ENCODE measurements at places on chromosomes 5 and 9. TPM values are rescaled to one million over a fixed set of nuclear protein-coding genes. Genes with fewer than 3 reads are reported as not detected.

The SLC4A9 gene
- total RNA-seq: not detected

DNA sequence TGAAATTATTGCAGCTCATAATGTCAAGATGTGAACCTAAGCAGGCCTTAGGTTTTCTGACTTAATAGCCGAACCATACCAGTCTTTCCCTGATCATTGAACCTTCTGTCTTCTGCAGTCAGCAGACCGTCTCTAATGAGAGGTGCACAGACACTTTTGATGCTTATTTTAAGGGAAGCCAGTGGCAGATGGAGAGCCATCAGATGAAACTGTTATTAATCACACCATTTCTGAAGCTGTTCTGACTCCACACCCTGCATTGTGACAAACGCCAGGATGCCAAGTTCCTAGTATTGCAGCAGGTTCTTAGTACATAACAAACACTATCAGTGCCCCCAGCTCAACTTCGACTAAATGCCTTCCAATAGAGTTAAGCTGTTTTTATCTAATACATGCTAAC, 43.0 kb downstream of the PIK3R1 start:
- no peaks in the 10 kb centered on the region for H3K4me1 ChIP-seq
- H3K27me3 ChIP-seq: no peaks in the 10 kb centered on the region
- DNase-seq: no peak
- H3K4me3 ChIP-seq: no peak overlapping the region
- no peaks in the 10 kb centered on the region for H3K36me3 ChIP-seq
- H3K27ac ChIP-seq: no peak overlapping the region

DNA sequence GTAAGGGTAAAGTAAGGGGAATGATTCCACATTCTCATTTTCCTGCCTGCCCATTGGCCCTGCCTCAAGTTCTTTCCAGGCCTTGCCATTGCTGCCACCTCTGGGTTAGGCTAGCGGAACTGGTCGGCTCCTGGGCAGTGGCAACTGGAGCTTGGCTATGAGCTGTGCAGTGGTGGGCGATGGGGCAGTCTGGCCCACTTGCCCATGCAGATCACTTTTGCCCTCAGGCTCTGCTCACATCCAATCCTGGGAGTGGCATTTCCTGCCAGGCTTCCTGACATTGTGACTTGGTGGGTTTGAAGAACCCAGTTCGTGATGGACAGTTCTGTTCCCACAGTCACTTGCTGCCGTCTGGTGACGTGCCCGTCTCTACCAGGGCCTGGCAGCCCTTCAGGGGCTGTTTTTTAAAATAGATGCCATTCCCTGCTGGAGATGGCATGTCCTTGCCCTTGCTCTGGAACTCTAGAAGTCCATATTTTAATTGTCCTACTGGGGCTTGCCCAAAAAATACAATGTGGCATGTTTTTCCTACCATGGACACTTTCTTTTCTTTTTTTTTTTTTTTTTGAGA, 86.1 kb downstream of the FGF18 start:
- DNase-seq: no peak
- no peak overlapping the region for H3K4me3 ChIP-seq
- no peak overlapping the region for H3K27ac ChIP-seq
- H3K36me3 ChIP-seq: no peaks in the 10 kb centered on the region
- H3K27me3 ChIP-seq: no peaks in the 10 kb centered on the region
- H3K4me1 ChIP-seq: no peaks in the 10 kb centered on the region

GRCh38 chr5:8829323-8830029, 716.4 kb downstream of the SEMA5A start:
- no peak overlapping the region for H3K4me3 ChIP-seq
- H3K27ac ChIP-seq: no peak overlapping the region
- H3K4me1 ChIP-seq: peaks cover 4% of the 10 kb centered on the region
- DNase-seq: no peak
- no peaks in the 10 kb centered on the region for H3K36me3 ChIP-seq
- H3K27me3 ChIP-seq: no peaks in the 10 kb centered on the region

The SLC46A2 gene
- not detected for total RNA-seq

DNA sequence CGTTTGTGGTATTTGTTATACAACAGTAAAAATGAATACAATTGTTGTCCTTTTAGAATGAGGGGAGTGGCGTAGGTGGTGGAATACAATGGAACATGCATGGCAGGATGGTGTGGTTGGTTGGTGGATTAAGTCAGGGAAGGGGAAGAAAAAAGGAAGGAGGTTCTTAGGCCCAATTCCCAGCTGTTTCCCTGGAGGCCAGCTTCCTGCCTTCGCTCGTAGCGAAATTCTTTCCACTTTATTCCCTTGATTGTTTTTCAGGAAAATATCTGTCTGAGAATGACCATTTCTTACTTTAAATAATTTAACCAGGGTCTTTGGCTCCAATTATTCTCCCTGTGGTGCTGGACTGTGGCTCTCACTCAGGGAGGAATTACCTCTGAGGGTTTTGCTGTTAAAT, 24.1 kb upstream of the DMAC1 start:
- H3K27me3 ChIP-seq: peaks cover 2% of the 10 kb centered on the region
- H3K27ac ChIP-seq: no peak overlapping the region
- no peaks in the 10 kb centered on the region for H3K36me3 ChIP-seq
- H3K4me1 ChIP-seq: no peaks in the 10 kb centered on the region
- no peak overlapping the region for H3K4me3 ChIP-seq

The EGFLAM gene
- 14.1 TPM for total RNA-seq

GRCh38 chr5:81817086-81817485, 66.2 kb upstream of the SSBP2 start:
- no peaks in the 10 kb centered on the region for H3K27me3 ChIP-seq
- H3K36me3 ChIP-seq: no peaks in the 10 kb centered on the region
- no peak overlapping the region for H3K27ac ChIP-seq
- peaks cover 5% of the 10 kb centered on the region for H3K4me1 ChIP-seq

GRCh38 chr5:75716715-75717081, 539 bp downstream of the POC5 start:
- H3K4me3 ChIP-seq: peak overlapping the region; percentile 63
- no peaks in the 10 kb centered on the region for H3K36me3 ChIP-seq
- peaks cover 2% of the 10 kb centered on the region for H3K4me1 ChIP-seq
- H3K27ac ChIP-seq: peak overlapping the region; percentile 73
- no peaks in the 10 kb centered on the region for H3K27me3 ChIP-seq

GRCh38 chr9:87594194-87594593, 96.5 kb downstream of the DAPK1 start:
- no peaks in the 10 kb centered on the region for H3K4me1 ChIP-seq
- no peak overlapping the region for H3K4me3 ChIP-seq
- DNase-seq: no peak
- no peaks in the 10 kb centered on the region for H3K27me3 ChIP-seq
- H3K27ac ChIP-seq: no peak overlapping the region

- H3K27me3 ChIP-seq: no peaks in the 10 kb centered on the region
- no peak overlapping the region for H3K27ac ChIP-seq
- H3K36me3 ChIP-seq: no peaks in the 10 kb centered on the region
- no peak overlapping the region for H3K4me3 ChIP-seq
Observed at GRCh38 chr5:52794519-52794918, 6.8 kb downstream of the ITGA1 start.

The SH3PXD2B gene
- 38.0 TPM for total RNA-seq

GRCh38 chr5:141800617-141801016, 77.6 kb downstream of the PCDH1 start:
- H3K4me1 ChIP-seq: no peaks in the 10 kb centered on the region
- H3K36me3 ChIP-seq: no peaks in the 10 kb centered on the region
- no peak overlapping the region for H3K4me3 ChIP-seq
- no peak for DNase-seq
- no peak overlapping the region for H3K27ac ChIP-seq
- H3K27me3 ChIP-seq: no peaks in the 10 kb centered on the region

DNA sequence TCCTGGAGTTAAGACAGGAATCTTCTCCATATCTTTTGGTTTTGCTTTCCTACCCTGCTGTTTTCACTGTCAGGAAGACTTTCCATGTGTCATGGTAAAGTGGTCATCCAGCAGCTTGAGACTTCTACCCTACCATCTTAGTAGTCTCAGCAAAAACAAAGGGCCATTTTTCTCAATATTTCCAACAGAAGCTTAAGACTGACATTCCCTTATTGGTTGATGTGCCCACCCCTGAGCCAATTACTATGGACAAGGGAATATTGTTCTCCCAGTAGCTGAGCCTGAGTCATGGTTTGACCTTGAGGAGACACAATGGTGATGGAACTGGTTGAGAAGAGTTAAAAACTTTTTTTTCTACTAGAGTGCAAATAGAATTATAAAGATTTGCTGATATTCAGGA, 105.6 kb downstream of the CSNK1G3 start:
- no peak overlapping the region for H3K27ac ChIP-seq
- no peaks in the 10 kb centered on the region for H3K36me3 ChIP-seq
- DNase-seq: no peak
- no peaks in the 10 kb centered on the region for H3K4me1 ChIP-seq
- no peak overlapping the region for H3K4me3 ChIP-seq

DNA sequence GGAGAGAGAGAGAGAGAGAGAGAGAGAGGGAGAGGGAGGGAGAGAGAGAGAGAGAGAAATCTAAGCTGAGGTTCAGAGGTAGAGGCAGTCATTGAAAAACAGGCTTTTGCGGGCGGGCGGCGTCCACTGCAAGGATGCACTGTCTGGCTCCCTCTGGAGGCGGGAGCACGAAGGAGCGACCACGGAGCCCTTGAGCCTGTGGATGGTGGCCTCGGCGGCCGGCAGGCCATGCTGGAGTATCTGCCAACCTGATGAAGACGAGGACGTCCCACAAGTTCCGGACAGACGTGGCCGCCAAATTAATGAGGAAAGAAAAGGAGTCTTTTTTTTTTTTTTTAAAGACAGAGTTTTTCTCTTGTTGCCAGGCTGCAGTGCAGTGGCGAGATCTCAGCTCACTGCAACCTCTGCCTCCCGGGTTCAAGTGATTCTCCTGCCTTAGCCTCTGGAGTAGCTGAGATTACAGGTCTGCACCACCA, 2.2 kb upstream of the CCDC125 start:
- H3K27me3 ChIP-seq: no peaks in the 10 kb centered on the region
- H3K4me3 ChIP-seq: no peak overlapping the region
- peak; percentile 85 for DNase-seq
- H3K27ac ChIP-seq: peak overlapping the region; percentile 51
- no peaks in the 10 kb centered on the region for H3K4me1 ChIP-seq
- H3K36me3 ChIP-seq: no peaks in the 10 kb centered on the region

GRCh38 chr5:38094889-38095288, 163.5 kb upstream of the EGFLAM start:
- no peaks in the 10 kb centered on the region for H3K27me3 ChIP-seq
- H3K27ac ChIP-seq: no peak overlapping the region
- no peak for DNase-seq
- H3K4me1 ChIP-seq: no peaks in the 10 kb centered on the region

- no peaks in the 10 kb centered on the region for H3K27me3 ChIP-seq
- H3K4me1 ChIP-seq: no peaks in the 10 kb centered on the region
- H3K27ac ChIP-seq: no peak overlapping the region
- no peak overlapping the region for H3K4me3 ChIP-seq
- H3K36me3 ChIP-seq: no peaks in the 10 kb centered on the region
Observed at GRCh38 chr5:10990634-10991033, 229.6 kb upstream of the DAP start.

- H3K27me3 ChIP-seq: no peaks in the 10 kb centered on the region
- H3K27ac ChIP-seq: peak overlapping the region; percentile 38
- H3K4me1 ChIP-seq: no peaks in the 10 kb centered on the region
- DNase-seq: peak; percentile 45
Observed at GRCh38 chr9:80796632-80797031, 892.7 kb downstream of the TLE1 start.

DNA sequence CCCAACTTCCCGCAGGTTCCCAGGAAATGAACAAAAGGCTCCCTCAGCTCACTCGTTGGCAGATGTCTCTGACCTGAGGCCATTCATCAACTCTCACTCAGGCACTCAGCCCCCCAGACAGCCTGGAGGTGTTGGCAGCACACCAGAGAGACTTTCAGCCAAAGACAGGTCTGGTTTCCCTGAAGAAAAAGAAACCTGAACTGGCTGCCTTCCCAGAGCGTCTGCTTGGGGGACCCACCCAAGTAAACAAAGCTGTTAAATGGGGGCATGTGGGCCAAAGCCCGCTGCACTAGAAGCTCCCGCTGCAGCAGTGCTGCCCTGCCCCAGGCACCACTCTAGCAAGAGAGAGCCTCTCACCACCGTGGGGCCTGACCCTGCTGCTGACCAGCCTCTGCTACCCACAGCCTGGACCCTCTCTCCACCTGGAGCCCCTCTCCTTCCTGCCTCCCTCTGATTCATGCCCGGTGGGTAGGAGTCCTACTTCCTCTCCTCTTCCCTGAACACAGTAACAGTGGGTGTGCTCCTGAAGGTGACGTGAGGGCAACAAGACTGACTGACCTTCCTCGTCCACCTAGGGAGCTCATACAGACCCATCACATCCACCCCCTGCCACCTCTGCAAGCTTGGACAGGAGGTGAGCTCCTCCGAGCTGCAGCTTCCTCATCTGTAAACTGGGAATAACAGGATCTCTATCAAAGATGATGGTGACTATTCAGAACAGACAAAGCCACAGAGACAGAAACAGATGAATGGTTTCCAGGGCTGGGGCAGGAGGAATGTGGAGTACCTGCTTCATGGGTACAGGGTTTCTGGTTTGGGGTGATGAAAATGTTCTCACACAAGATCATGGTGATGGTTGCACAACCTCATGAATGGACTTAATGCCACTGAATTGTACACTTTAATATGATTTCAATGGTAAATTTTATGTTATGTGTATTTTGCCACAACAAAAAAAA, 31.0 kb upstream of the GABRP start:
- no peaks in the 10 kb centered on the region for H3K4me1 ChIP-seq
- no peaks in the 10 kb centered on the region for H3K27me3 ChIP-seq
- H3K27ac ChIP-seq: peak overlapping the region; percentile 38
- H3K4me3 ChIP-seq: no peak overlapping the region
- peak; percentile 82 for DNase-seq
- H3K36me3 ChIP-seq: no peaks in the 10 kb centered on the region

DNA sequence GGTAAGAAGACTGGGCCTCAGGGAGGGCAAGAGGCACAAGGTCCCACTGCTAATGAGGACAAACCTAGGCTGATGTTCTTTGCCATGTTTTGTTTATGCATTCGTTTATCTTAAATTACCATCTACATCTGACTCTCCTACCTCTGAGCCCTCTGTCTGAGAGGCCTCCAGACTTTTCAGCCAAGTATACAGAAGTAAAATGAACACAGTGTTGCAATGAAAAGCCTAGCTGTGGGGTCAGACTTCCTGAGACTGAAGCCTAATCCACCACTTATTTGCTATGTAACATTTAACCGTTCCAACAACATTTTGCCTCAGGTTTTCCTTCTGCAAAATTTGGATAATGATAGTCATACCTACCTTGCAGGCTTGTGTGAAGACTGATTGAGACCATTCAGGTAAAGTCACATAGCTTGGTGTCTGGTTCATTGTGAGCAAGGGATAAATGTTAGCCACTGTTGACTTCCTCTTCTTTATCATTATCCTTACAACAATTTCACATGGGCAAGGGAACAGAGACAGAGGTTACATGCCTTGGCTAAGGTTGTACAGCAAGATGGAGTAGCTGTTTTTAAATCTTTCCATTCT, 374.9 kb upstream of the CLINT1 start:
- no peak overlapping the region for H3K27ac ChIP-seq
- no peak overlapping the region for H3K4me3 ChIP-seq
- H3K36me3 ChIP-seq: no peaks in the 10 kb centered on the region
- no peak for DNase-seq
- H3K27me3 ChIP-seq: no peaks in the 10 kb centered on the region

- H3K27me3 ChIP-seq: no peaks in the 10 kb centered on the region
- DNase-seq: no peak
- H3K4me3 ChIP-seq: no peak overlapping the region
- H3K36me3 ChIP-seq: no peaks in the 10 kb centered on the region
- no peak overlapping the region for H3K27ac ChIP-seq
- no peaks in the 10 kb centered on the region for H3K4me1 ChIP-seq
Observed at GRCh38 chr5:177183142-177183541, 49.6 kb downstream of the NSD1 start.

GRCh38 chr9:73810585-73811215, 659.0 kb downstream of the ANXA1 start:
- no peak for DNase-seq
- H3K4me1 ChIP-seq: no peaks in the 10 kb centered on the region
- no peak overlapping the region for H3K4me3 ChIP-seq
- no peak overlapping the region for H3K27ac ChIP-seq
- H3K36me3 ChIP-seq: no peaks in the 10 kb centered on the region
